Muscle of back (tissue), 13 donors: ENCODE measurements at places on chromosomes 5 and 9. TPM values are rescaled to one million over a fixed set of nuclear protein-coding genes. Genes with fewer than 3 reads are reported as not detected.

GDA gene
- 0.19 TPM for polyA plus RNA-seq

CDKN2B gene
- polyA plus RNA-seq: 3.4 TPM

SLC46A2 gene
- polyA plus RNA-seq: not detected

SCAMP1 gene
- polyA plus RNA-seq: 29.6 TPM

HBEGF gene
- 19.6 TPM for polyA plus RNA-seq

PDCD1LG2 gene
- polyA plus RNA-seq: 1.2 TPM

IFNB1 gene
- polyA plus RNA-seq: not detected

GABRB2 gene
- 1.8 TPM for polyA plus RNA-seq

PPP3R2 gene
- not detected for polyA plus RNA-seq

IL5 gene
- 0.30 TPM for polyA plus RNA-seq
